Testis (tissue), 5 donors: ENCODE measurements at places on chromosomes 4 and X. TPM values are rescaled to one million over a fixed set of nuclear protein-coding genes. Genes with fewer than 3 reads are reported as not detected.

DNA sequence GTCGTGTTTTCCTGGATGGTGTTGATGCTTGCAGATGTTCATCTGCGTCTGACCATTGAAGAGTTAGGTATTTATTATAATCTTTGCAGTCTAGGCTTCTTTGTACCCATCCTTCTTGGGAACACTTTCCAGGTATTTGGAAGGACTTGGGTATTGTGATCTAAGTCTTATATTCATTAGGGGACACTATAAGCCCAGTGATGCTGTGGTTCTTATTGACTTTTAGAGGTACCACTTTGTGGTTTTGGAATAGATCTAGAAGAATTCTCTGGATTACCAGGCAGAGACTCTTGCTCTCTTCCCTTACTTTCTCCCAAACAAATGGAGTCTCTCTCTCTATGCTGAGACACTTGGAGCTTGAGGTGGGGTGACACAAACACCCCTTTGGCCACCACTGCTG, 41.6 kb downstream of the AFM start:
- no peak overlapping the region for H3K27ac ChIP-seq
- H3K27me3 ChIP-seq: no peaks in the 10 kb centered on the region

GRCh38 chr4:84238247-84239090, 260.6 kb downstream of the NKX6-1 start:
- H3K4me3 ChIP-seq: no peak overlapping the region
- H3K27ac ChIP-seq: no peak overlapping the region
- DNase-seq: no peak
- H3K4me1 ChIP-seq: no peaks in the 10 kb centered on the region
- H3K27me3 ChIP-seq: no peaks in the 10 kb centered on the region

DNA sequence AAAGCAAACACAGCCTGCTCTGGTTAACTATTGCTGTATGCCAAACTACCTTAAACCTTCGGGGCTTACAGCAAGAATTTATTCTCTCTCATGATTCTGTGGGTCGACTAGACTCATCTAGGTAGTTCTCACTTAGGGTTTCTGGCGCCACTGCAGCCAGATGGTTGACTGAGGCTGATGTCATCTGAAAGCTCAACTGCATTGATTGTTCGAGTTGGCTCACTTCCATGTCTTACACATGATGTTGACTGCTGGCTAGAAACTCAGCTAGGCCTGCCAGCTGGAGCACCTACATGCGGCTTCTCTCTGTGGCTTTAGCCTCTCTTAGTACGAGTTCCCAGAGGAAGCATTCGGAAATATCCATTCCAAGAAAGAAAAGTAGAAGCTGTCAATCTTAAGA, 103.2 kb downstream of the SRPX start:
- no peaks in the 10 kb centered on the region for H3K36me3 ChIP-seq
- H3K27me3 ChIP-seq: no peaks in the 10 kb centered on the region
- no peak for DNase-seq
- H3K4me1 ChIP-seq: no peaks in the 10 kb centered on the region

- H3K4me3 ChIP-seq: no peak overlapping the region
- no peaks in the 10 kb centered on the region for H3K36me3 ChIP-seq
- H3K27me3 ChIP-seq: no peaks in the 10 kb centered on the region
Observed at GRCh38 chr4:6696611-6697010, 2.9 kb downstream of the S100P start.

CT55 gene
- 5.9 TPM for total RNA-seq

TREX2 gene
- total RNA-seq: 7.5 TPM

FHIP1A gene
- total RNA-seq: 13.1 TPM

NAA10 gene
- total RNA-seq: 52.8 TPM

C1GALT1C1 gene
- 20.4 TPM for total RNA-seq
